ENCODE measurements at places on chromosomes 2 and 18. TPM values are rescaled to one million over a fixed set of nuclear protein-coding genes. Genes with fewer than 3 reads are reported as not detected.

FKBP7 gene
- total RNA-seq, result 7.3 TPM

LRRC30 gene
- not detected for total RNA-seq

GRP gene
- total RNA-seq, result not detected

GKN2 gene
- not detected for total RNA-seq

LYG2 gene
- not detected for total RNA-seq

ANKRD12 gene
- 15.7 TPM for total RNA-seq

LHCGR gene
- not detected for total RNA-seq

HDHD2 gene
- 17.1 TPM for total RNA-seq

CRYGC gene
- not detected for total RNA-seq

CNOT9 gene
- 54.7 TPM for total RNA-seq

SLC5A7 gene
- not detected for total RNA-seq
